Tibial nerve (tissue), 4 donors: ENCODE measurements at places on chromosomes 4 and X.

GRCh38 chr4:164379694-164380093 lies 374.2 kb upstream of the SMIM31 start:
- DNase-seq: no peak

DNA sequence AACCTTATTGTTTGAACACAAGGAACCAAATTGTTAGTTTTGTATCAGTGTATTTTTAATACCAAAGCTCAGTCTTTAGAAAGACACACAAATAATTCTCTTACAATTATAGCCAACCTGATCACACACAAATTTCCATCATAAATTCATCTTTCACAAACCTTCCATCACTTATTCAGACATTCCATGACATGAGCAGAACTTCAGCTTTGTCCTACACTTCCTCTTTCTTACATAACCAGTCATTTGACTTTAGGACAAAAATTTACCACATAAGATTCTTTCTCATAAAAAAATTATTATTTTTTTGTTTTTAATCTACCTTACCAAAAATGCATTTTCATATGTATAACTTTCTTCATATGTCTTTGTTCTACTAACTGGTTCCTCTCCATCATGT lies 312.2 kb downstream of the GALNTL6 start:
- DNase-seq: no peak

- DNase-seq: no peak
Measured at GRCh38 chr4:161573836-161574235, 590.0 kb downstream of the FSTL5 start.

DNA sequence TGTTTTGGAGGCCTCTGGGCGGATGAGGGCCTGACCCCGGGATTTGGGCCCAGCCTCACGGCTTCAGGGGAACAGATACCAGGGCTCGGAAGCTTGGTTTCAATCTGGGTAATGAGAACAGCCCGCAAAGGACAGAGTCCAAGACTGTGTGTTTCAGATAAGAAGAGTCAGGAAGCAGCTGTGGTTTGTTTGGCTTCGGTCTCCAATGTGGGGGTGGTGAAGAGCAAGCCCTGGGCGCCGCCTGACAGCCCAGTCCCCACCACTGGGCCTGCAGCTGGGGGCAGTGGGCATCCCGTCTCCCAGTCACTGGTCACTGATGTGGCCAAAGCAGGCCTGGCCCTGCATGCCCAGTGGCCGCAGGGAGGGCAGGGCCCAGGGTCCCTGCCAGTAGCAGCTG lies 9.1 kb downstream of the WFS1 start:
- no peak for DNase-seq

DNA sequence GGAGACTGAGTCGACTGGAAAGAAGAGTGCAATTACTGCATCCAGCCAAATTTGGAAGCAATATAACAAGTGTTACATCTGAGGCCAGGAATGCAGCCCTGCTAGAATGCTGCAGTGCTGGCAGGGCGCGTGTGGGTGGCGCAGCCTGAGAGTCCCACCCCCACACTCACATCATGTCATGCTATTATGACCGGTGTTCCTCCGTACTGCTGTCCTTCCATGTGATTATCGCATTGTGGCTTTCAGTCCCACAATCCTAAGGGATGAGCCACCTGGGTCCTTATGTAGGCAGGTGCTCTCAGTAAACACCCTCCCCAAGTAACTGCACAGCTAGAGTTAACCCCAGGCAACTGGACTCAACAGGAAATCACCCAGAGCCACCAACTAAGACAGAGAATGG lies 122.6 kb upstream of the CPEB2 start:
- DNase-seq: no peak

- no peak for DNase-seq
Measured at GRCh38 chr4:101931619-101932018, 141.1 kb downstream of the BANK1 start.

DNA sequence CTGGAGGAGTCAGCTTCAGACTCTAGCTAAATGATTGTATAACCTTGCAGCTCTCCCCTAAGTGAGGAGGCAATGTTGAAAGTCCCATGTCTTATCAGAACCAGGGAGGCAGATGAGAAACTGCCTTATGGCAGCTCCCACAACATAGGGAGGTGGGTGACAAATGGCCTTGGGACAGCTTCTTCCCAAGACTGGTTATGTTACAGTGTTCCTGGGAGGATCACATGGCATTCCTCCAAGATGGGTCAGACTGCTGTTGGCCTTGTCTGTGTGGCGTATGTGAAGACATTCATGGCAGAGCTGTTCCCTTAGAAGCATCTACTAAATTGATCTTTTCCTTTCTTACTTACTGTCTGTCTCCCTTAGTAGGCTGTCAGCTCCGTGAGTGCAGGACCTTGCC lies 42.0 kb downstream of the HPRT1 start:
- no peak for DNase-seq

DNA sequence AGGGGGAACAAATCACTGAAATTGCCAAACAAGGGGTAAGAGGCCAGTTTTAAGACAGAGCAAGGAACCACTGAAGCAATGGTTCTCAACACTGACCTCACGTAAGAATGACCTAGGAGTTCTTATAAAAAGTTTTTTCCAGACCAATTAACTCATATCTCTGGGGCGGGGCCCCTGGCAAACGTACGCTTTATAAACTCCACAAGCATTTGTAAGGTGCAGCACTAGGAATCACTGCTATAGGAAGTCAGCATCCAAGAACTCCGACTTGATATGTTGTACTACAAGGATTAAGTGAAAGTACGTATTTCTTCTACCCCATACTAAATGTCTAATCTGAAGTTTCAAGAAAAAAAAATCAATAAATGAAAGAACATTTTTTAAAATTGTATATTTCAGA lies 269.9 kb downstream of the RCHY1 start:
- DNase-seq: no peak
